H1 (cell line): ENCODE measurements at places on chromosomes 6 and 20. TPM values are rescaled to one million over a fixed set of nuclear protein-coding genes. Genes with fewer than 3 reads are reported as not detected.

BPIFA1 gene
- polyA plus RNA-seq: not detected in 2 replicates

KCNQ5 gene
- 0.36 and 0.83 TPM in 2 replicates for polyA plus RNA-seq

FOXS1 gene
- polyA plus RNA-seq: 0.45 and 0.47 TPM in 2 replicates

DEFB132 gene
- not detected in 2 replicates for polyA plus RNA-seq

PSMB9 gene
- 12.5 and 22.8 TPM in 2 replicates for polyA plus RNA-seq

HTR1E gene
- polyA plus RNA-seq: 0.09 TPM in 2 replicates

EDN3 gene
- polyA plus RNA-seq: 0.24 and 0.38 TPM in 2 replicates

GGTLC1 gene
- not detected in 2 replicates for polyA plus RNA-seq

ANGPT4 gene
- polyA plus RNA-seq: 0.25 and 0.33 TPM in 2 replicates

EYA2 gene
- 1.6 and 2.0 TPM in 2 replicates for polyA plus RNA-seq

CTCFL gene
- 0.30 and 0.75 TPM in 2 replicates for polyA plus RNA-seq

BNIP5 gene
- not detected in 2 replicates for polyA plus RNA-seq

ZNF391 gene
- polyA plus RNA-seq: 3.4 and 4.8 TPM in 2 replicates

PERP gene
- 21.0 and 21.4 TPM in 2 replicates for polyA plus RNA-seq

PAK5 gene
- polyA plus RNA-seq: 0.49 and 0.54 TPM in 2 replicates

PPP1R16B gene
- polyA plus RNA-seq: 2.6 and 3.8 TPM in 2 replicates

VSX1 gene
- polyA plus RNA-seq: 0.05 and 0.14 TPM in 2 replicates

C6orf52 gene
- polyA plus RNA-seq: 1.5 and 3.1 TPM in 2 replicates

KHDRBS2 gene
- polyA plus RNA-seq: 5.2 and 5.5 TPM in 2 replicates

PLA2G7 gene
- 1.3 and 2.2 TPM in 2 replicates for polyA plus RNA-seq

RSPO4 gene
- polyA plus RNA-seq: 3.4 and 5.9 TPM in 2 replicates

CRYBG1 gene
- polyA plus RNA-seq: 1.6 and 2.2 TPM in 2 replicates

RAET1L gene
- polyA plus RNA-seq: not detected in 2 replicates

PRPH2 gene
- 0.23 and 0.33 TPM in 2 replicates for polyA plus RNA-seq

TCP11 gene
- 0.11 and 0.22 TPM in 2 replicates for polyA plus RNA-seq

GABBR1 gene
- polyA plus RNA-seq: 78.3 and 86.7 TPM in 2 replicates

SLC22A2 gene
- polyA plus RNA-seq: 0.23 TPM in 1 of 2 replicates, not detected in the other

ACTL10 gene
- 0.20 and 0.26 TPM in 2 replicates for polyA plus RNA-seq

ATG5 gene
- 10.2 and 18.2 TPM in 2 replicates for polyA plus RNA-seq

TMEM242 gene
- polyA plus RNA-seq: 1.7 and 2.4 TPM in 2 replicates

MROH8 gene
- 0.67 and 0.86 TPM in 2 replicates for polyA plus RNA-seq

UBD gene
- 0.23 TPM in 1 of 2 replicates, not detected in the other for polyA plus RNA-seq

CST5 gene
- polyA plus RNA-seq: not detected in 2 replicates

DPPA5 gene
- polyA plus RNA-seq: 2.9 and 6.6 TPM in 2 replicates

RPN2 gene
- polyA plus RNA-seq: 299 and 379 TPM in 2 replicates

PHF20 gene
- 25.6 and 39.9 TPM in 2 replicates for polyA plus RNA-seq

LIME1 gene
- polyA plus RNA-seq: 5.9 and 9.5 TPM in 2 replicates

SMLR1 gene
- not detected in 2 replicates for polyA plus RNA-seq

IL17F gene
- 0.08 TPM in 1 of 2 replicates, not detected in the other for polyA plus RNA-seq

ANKRD66 gene
- polyA plus RNA-seq: 0.05 TPM in 1 of 2 replicates, not detected in the other

HRH3 gene
- 2.0 and 3.1 TPM in 2 replicates for polyA plus RNA-seq

MARCKS gene
- polyA plus RNA-seq: 18.8 and 26.6 TPM in 2 replicates

CTAGE9 gene
- polyA plus RNA-seq: not detected in 2 replicates

ZSCAN23 gene
- polyA plus RNA-seq: 0.61 and 0.74 TPM in 2 replicates

MRAP2 gene
- 5.3 and 11.0 TPM in 2 replicates for polyA plus RNA-seq

KIAA0408 gene
- polyA plus RNA-seq: 0.96 and 3.3 TPM in 2 replicates

KCNK15 gene
- polyA plus RNA-seq: 0.33 and 0.74 TPM in 2 replicates

CALHM4 gene
- polyA plus RNA-seq: not detected in 2 replicates

MYLK4 gene
- 0.11 TPM in 2 replicates for polyA plus RNA-seq

TMEM217 gene
- polyA plus RNA-seq: 0.27 and 1.1 TPM in 2 replicates

AVP gene
- polyA plus RNA-seq: 0.18 and 0.42 TPM in 2 replicates

TUBB1 gene
- polyA plus RNA-seq: not detected in 2 replicates

CPXM1 gene
- 81.9 and 90.9 TPM in 2 replicates for polyA plus RNA-seq

RAB23 gene
- polyA plus RNA-seq: 2.4 and 6.5 TPM in 2 replicates
